ENCODE measurements at places on chromosomes 1 and 21.

DNA sequence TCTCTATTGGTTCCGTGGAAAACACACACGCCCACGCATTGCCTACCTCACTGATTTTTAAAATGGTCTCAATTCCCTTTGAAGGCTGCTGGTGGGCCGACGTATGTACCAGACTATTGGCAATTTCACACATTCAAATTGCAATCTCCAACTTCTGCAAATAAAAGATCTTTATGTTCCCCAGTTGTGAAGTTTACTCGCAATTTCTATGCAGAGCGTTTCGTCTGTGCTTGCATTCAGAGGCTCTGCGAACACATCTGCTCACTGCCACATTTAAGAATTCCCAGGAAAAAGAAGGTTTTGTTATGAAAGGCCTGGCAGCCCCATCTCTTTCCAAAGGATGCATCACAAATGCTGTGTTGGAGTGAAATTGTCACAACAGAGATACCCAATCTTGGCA is 288.0 kb upstream of the KAZN start:
- no peak for DNase-seq

DNA sequence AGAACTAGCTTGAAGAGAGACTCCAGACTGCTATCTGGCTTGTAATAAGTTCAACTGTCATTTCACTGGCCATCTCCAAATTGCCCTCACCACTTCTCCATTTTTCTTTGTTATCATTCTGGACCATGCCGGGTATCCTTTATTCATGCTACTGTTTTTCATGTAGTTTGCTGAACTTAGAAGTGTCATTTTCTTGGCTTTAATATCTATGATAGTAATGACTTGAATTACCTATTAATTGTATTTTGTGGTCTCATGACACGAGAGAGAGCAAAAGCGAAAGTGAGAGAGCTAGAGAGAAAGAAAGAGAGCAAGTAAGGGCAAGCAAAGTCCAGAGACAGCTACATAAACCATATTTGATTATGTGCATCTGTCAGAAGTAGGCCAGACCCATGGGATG is 184.9 kb upstream of the ATP1B1 start:
- no peak for DNase-seq

GRCh38 chr1:27405074-27405473 is 12.7 kb downstream of the GPR3 start:
- no peak for DNase-seq

- no peak for DNase-seq
Observed at GRCh38 chr1:205111354-205111753, 10.4 kb downstream of the RBBP5 start.

DNA sequence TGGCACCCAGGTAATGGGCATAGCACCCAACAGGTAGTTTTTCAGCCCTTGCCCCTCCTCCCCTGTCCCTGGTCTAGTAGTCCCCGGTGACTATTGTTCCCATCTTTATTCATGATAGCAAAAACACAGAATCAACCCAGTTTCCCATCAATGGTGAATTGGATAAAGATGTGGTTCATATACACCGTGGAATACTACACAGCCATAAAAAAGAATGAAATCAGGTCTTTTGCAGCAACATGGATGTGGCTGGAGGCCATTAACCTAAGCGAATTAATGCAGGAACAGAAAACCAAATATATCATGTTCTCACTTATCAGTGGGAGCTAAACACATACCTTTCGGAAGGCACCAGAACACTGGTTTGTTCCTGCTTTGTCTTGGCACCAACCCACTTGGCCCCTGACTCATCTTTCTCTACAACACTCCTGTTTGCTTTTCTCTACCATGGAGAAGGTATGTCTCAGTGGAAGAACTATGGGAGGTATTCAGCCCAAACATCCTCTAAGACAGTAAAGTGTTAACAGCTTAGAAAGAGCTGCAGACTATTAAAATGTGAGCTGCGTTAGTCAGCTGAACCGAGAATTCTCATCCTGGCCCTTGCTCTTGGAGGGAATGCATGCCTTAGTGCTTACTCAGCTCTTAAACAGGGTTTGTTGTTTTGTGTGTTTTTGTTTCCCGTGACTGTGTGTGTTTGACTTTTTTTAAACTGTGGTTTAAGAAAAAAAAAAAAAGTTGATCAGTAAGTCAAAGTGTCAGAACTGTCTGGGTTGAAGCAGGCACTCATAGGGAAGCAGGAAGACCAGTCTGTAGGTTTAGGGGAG is 203.0 kb downstream of the TOMM20 start:
- DNase-seq, result peak; percentile 45

DNA sequence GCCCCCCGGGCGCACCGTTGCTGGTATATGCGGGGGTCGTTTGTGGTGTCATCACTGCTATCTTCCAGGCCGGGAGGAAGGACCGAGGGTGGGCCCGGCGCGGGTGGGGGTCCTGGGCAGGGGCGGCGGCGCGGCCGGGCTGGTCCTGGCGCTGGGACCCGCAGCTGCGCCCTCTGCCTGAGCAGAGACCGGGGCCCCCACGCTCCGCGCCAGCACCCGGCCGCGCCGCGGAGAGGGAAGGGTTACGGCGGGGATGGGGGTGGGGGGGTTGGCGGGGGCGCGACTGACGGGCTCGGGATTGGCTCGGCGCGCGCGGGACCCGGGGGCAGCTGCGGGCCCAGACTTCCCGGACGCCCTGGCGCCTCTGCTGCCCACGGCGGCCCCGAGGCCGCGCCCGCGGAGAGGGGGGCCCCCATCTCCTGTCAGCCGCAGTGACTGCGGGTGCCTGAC is 13.8 kb upstream of the SAMD11 start:
- DNase-seq, result no peak

DNA sequence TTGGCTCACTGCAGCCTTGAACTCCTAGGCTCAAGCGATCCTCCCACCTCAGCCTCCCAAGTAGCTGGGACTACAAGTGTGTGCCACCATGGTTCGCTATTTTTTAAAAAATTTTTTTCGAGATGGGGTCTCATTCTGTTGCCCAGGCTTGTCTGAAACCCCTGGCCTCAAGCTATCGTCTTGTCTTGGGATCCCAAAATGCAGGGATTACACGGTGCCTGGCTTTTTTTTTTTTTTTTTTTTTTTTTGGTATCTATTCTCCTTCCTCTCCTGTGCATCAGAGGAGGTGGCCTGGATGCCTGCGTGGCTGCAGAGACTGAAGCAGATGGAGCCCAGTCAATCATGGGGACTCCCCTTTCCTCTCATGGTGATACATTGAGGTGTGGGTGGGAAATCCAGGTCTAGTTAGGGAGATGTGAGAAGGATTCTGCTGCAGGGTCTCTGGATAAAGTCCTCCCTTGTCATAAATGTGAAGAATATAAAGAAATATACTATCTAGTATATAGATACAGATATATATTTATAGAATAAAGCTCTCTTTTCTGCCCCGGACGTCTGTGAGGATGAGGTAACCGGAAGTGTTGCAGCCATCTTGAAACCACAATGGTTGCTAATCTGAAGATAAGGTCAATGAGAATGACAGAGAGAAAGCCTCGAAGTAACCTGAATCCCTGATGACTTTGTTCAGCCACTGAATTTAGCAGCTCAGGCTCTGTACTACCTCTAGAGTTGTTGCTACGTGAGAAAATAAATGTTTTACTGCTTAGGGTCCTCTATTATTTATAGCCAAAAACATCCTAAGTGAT is 19.5 kb upstream of the RGSL1 start:
- peak; percentile 46 for DNase-seq

DNA sequence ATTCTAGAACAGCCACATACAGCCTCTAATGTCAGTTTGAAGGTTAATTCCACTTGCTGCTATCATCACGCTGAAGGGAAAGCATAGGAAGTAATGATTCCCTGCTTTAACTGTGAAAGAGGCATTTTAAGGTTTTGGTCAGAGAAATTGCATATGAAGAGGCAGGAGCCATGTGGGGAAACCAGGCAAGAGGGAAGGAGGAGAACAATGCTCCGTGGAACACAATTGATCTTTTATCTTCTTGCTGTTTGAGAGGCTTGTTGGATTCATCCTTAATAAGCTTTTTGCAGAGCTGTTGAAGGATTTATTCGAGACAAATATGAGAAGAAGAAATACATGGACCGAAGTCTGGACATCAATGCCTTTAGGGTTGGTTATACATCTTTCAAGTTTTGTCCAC is 35.9 kb downstream of the SMAP2 start:
- DNase-seq, result no peak

- no peak for DNase-seq
Observed at GRCh38 chr1:24936684-24937083, 6.6 kb upstream of the RUNX3 start.

DNA sequence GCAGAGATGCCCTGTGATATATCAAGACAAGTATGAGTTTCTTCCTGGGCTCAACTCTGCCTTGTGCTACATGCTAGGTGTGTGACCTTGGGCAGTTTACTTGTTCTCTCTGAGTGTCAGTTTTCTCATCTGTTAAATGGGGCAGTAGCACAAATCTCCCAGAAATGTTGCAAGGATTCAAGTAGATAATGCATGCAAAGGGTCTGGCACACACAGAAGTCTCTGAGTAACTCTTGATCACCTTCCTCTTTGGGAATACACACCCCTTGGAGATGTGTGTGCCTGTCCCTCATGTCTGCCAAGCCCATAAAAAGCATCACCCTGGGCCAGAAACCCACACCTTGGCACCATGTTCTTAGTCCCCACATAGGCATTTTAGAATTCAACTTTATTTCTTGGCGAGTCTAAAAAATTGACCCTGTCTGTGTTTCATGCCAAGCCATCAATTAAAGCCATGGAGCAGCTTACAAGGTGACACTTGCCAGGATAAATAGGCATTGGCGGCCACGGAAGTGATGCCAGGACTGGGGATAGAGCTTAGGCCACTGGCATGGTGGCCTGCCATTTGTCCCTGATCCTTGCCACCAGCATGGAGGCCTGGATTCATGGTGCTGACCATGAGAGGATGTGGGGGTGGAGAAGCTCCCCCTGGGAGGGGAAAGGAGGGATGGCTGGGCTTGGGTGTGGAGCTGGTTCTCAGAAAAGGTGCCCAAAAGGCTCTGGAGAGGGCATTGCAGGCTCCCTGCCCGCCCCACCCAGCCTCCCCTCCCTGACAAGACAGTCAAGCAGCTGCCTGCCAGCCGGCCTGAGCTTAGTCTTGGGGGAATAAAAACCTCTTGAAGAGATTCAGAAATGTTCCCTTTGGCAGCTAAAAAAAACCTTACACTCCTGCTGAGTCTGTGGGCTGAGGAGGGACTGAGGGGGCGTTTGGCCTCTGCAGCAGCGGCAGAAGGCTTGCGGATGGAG is 118.0 kb upstream of the IPO9 start:
- peak; percentile 28 for DNase-seq

- no peak for DNase-seq
Observed at GRCh38 chr1:230626232-230626631, 16.0 kb upstream of the COG2 start.

DNA sequence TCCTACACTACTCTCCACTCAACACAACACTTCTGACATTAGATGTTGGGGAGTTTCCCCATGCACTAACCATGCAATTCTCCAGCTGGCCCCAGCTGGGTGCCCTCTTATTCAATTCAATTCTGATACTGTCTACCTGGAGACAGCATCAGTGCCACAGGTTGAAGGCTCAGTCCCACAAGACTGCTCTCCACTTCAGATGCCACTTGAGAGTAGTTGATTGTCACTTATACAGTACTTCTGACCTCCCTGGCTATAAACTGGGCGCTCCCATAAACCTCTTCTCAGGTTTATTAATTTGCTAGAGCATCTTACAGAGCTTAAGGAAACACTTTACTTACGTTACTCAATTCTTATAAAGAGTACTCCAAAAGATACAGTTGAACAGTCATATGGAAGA is 442.3 kb downstream of the LRRIQ3 start:
- no peak for DNase-seq

DNA sequence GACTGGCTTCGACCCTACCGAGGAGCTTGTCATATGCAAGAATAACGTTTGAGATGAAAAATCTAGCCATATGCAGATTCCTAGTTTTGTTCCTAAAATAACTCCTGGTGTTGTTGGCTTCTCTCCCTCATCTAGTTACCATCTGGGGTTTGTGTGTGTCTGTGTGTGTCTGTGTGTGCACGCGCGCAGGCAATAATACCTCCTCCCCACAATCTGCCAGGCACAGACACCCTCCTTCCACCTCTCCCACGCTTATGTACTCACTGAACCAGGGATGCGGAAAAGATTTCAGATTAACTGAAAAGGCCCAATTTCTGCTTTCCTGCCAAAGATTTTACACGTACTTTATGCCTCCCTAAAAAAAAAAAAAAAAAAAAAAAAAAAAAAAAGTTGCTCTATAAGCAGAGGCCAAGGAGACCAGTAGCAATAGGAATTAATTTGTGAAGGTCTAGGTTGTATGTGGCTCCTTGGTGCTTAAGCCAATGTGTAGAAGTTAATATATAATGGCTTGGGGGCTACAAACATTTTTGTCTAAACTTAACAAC is 452.7 kb downstream of the NUF2 start:
- no peak for DNase-seq

DNA sequence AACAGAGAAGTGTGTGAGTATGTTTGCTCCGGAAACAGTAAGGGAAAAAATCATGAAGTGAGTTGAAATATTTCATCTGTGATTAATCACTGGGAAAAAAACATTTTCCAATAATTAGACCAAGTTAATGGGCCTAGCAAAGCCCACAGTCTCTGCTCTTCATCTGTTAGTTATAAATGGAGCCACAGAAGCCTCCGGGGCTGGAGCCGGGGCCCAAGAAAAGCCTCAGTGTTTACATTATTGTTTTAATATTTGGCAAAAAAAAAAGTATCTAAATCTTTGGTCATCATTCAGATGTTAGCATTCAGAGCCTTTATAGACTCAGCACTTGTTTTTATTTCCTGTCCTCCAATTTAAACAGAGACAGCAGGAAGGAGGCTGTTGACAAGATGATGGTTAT is 115.0 kb downstream of the UBE2U start:
- no peak for DNase-seq

DNA sequence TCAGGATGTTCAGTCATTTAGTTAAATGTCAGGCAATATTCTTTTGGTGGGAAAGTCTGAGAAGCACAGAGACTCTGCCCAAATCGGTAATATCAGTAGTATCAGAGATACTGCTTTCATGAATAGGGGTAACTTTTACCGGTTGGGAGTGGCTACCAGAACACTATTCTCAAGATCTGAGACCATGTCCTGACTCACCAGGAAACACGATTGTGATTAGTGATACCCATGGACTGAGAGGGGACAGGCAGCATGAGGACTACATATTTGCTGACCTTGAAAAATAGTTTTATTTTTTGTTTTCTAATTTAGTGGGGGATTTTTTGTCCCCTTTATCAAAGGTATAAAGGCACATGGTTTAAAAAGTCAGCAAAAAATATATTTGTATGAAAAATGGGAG is 76.0 kb upstream of the NEK2 start:
- DNase-seq, result no peak

- no peak for DNase-seq
Observed at GRCh38 chr1:5427026-5427613, 565.1 kb downstream of the NPHP4 start.

DNA sequence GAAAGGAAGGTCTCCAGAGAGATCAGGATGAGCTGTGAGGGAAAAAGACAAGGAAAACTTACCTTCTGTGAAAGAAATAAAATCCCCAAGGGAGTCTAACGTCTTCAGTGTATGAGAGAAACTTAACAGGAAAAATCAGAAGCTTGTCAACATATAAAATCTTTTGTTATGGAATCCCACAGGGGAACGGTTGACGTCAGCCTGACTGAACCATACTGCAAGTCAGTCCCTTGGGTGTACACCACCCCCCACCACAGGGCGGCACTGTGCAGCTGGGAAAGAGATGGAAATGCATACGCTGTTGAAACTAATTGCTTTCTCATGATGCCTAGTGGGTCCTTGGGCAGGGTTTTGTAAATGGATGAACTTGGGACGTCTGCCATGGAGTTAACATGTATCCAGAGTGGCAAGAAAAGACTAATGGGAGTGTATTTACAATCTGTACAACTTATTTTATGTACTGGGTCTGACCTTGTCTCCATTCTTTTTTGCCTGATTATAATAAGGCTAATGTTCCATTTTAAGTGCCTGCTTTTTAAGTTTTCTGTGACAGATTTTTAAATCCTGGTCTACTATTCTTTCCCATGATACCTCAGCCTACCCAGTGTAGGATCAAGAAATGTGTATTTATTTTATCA is 22.7 kb downstream of the UTP25 start:
- DNase-seq, result peak; percentile 23
